ENCODE measurements at places on chromosomes 11 and 22.

GRCh38 chr11:130423541-130424142 is 4.8 kb downstream of the ADAMTS8 start:
- no peak for DNase-seq

- no peak for DNase-seq
Measured at GRCh38 chr11:77402218-77402556, 71.7 kb downstream of the PAK1 start.

DNA sequence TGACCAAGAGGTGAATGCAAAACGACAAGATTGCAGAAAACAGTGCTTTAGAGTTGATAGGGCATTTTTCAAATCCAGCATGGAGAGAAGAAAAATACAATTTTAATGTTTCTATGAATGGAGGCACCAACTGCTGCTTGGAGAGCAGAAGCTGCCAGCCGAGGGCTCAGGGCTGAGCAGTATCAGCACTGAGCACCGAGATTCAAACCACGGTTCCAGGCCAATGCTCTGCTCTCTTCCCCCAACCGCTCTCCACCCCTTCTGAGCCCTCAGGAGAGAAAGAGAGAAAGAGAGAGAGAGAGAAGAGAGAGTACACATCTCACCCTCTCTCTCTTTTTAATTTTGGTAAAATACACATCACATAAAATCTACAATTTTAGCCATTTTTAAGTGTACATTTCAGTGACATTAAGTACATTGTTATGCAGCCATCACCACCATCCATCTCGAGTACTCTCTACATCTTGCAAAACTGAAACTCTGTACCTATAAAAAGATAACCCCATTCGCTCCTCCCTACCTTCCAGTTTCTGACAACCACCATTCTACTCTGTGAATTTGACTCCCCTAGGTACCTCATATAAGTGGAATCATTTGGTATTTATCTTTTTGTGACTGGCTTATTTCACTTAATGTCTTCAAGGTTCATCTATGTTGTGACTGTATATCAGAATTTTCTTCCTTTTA is 333.3 kb downstream of the MIAT start:
- DNase-seq: no peak

- DNase-seq: no peak
Measured at GRCh38 chr11:34161812-34162492, 56.5 kb downstream of the NAT10 start.

- no peak for DNase-seq
Measured at GRCh38 chr11:110327508-110327907, 31.1 kb upstream of the RDX start.

- no peak for DNase-seq
Measured at GRCh38 chr11:90229791-90230190, 6.9 kb upstream of the CHORDC1 start.

DNA sequence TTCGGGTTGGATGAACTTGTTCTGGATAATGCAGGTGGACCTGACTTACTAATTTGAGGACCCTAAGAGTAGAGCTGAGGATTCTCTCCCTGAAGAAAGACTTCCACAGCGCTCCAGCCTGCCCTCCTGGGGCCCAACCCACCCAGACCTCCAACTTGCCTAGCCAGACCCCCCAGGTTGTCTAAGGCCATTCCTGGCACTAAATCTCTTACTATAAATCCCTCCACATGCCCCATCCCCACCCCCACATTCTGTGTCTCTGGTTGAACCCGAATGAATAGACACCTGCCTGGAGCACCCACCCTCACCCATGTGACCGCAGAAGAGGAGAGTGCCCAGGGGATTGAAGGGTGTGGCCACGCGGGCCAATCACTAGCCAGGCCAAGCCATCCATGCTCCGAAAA is 1480.0 kb downstream of the TBC1D22A start:
- no peak for DNase-seq

DNA sequence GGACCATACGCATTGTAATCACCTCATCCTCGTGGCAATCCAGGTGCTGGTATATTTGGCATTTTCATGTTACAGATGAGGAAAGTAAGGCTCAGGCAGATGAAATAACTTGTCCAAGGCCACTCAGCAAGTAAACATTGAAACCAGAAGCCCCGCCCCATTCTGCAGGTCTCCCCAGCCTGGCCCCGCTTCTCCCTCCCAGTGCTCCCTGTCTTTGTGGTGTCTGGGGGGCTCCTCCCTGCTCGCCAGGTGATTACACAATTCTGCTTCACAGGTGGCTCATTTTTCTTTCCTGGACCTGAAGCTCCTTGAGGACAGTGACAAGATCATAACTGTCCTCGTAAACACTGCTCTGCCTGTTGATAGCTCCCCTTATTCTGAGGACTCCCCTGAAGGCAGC is 531.5 kb upstream of the B3GAT1 start:
- no peak for DNase-seq

DNA sequence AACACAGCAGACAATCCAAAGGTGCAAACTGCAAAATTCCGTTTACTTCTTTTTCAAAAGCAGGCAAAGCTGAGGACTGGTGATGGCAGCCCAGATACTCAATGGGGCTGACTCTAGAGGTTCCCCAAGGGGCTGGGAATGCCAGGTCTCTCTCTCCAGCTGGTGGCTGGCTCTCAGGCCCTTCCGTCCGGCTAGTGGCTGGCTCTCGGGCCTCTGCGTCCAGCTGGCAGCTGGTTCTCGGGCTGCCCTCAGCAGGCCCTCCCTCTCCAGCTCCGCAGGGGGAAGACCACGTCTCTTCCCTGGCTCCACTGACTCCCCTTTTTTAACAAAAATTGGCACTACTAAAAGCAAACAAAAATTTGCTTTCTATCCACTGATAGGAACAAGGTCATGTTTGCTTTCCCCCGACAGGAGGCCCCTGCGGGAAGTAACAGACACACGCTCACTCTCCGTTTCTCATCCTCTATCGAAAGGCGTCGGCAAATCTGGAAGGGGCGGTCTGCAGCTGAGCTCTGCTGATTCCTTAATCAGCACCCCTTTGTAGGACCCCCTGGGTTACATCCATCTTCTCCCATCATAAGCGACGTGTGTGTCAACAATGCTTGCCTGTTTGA is 381.4 kb downstream of the BRD1 start:
- no peak for DNase-seq

GRCh38 chr22:39300186-39300830 is 19.1 kb downstream of the RPL3 start:
- peak; percentile 74 for DNase-seq

- no peak for DNase-seq
Measured at GRCh38 chr11:101180481-101180880, 50.9 kb upstream of the PGR start.

GRCh38 chr22:43198936-43199335 is 12.0 kb upstream of the TTLL12 start:
- no peak for DNase-seq

DNA sequence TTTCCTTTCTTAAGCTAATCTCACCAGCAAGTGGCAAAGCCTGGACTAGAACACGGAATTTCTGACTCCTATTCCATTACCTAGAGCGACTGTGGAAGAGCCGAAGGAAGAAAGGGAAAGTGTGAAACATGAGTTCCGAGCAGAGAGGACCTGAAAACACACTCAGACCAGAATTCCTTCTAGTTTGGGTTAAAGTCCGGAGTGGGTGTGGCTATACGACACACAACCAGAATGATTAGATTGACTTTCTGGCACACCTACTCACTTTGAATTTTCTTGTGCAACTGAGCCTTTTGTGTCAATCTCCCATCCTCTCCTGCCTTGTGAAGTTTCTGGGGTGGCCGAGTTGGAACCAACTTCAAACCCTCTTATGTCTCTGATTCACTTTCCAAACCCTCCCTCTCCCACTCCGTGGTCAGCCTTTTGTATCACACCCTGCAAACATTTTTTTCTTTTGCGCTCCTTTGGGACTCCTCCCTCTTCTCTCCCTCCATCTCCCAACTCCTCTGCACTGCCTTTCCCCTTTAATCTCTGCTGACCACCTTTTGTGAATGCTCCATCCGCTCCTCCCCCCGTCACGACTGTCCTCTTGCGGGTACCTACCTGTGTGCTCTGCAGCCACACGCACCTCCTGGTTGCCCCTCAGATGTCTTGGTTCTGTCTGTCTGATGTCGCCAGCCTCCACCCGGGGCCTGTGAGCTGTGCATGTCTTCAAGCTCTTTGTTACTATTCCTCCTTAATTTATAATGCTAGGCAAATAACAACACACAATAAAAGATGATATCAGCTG is 86.3 kb upstream of the BLID start:
- DNase-seq: no peak

GRCh38 chr11:69957849-69958248 is 120.3 kb upstream of the ANO1 start:
- DNase-seq: no peak
